NCI-H2081 treated with DMSO at 0.1 percent for 48 hours (cell line): ENCODE measurements at places on chromosomes 4 and X.
A peak's percentile ranks its signal among the peaks of the same experiment; 100 is the strongest.

DNA sequence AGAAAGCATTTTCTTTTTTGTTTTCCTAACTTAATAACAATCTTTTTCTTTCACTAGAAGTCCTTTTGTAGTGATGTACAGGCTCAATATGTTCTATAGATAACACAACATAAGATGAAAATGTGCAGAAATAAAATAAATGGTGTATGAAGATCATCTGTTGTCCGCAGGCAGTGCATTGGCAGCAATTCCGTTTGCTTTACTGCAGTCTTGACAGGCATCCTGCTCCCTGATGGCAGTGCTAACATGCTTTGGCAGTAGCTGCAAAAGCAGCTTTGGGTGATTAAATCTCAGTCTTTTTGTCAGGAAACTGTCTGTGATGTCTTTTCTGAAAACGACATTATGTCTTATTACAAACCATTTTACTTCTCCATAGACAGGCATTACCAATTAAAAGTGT lies 131.4 kb downstream of the TRAM1L1 start:
- peak; percentile 14 for DNase-seq

DNA sequence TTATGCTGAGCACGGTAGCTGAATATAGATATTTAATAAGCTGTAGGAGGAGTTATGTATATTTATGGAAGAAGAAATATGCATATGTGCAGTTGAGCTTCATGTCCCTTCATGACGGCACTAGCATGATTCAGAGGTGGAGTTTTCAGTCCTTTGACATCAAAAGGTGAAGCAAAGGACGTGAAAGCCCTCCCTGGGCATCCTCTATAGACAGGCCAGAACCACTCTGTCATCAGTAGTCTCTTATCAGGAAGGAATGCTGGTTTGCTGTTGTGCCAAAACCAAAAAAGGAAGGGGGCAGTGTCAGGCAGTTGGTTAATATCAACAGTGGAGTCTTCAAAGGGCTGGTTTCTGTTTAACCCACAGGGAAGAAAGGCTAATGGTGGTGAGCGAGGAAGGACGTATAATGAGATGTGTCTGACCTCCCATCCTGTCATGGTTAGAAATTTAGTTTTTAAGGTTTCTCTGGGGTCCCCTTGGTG lies 23.5 kb upstream of the IL2 start:
- DNase-seq, result no peak

GRCh38 chrX:130295519-130296296 lies 27.0 kb upstream of the ZNF280C start:
- DNase-seq, result no peak

DNA sequence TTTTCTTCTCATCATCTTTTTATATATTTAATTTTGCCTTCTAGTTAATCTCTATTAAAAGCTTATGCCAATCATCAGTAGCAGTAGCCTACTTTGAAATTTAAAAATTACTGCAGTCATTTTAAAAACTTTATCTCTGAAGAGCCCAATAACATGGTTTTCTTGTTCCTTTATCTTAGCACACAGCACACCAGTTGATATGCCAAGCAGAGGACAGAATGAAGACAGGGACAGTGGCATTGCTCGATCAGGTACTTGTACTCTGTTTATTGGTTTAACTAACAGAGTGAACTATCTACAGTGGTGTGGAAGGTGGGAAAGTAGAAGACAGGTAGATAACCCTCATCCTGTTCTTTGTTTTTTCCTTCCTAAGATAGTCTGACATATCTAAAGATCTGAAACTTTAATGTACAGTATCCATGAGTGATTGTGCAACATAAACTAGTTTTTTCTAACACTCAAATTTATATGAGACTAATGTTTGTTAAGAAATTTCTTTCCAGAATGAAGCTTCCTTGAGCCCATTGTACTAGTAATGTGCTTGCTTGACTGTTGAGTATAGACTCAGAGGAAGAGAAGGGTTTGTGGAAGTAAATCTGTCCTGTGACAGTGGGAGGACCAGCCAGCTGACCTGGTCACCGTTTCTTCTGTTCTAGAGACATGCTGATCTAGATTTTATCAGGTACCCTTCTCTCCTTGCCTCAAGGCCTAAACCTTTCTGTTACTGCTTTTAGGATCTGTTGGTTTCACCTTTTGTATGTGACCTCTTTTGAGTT lies 66.6 kb downstream of the FNIP2 start:
- no peak for DNase-seq

GRCh38 chrX:4932790-4933189 lies 1219.3 kb upstream of the PRKX start:
- no peak for DNase-seq

- no peak for DNase-seq
These were observed 62.2 kb downstream of the PRKX start for GRCh38 chrX:3651277-3651676.

- DNase-seq, result no peak
These were observed 676.9 kb downstream of the SMARCA1 start for GRCh38 chrX:128846385-128846784.

- peak; percentile 34 for DNase-seq
These were observed 14.4 kb upstream of the RAB40A start for GRCh38 chrX:103533511-103534216.

DNA sequence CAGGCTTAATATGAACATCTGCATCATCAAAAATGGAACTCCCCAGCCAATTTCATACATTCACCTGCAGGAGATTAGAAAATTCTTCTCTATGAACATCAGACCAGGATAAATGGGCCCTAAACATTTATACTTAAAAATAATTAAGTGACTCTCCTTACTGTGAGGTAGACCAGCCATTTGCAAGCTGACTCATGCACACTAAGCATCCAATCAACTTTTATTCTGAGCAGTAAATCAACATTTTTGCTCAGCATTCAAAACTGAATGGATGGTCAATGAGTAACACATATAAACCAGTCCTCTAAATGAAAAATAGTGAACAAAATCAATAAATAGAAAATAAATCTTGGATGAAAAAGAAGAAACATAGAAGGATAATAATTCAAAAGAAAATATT lies 19.9 kb upstream of the PCDH10 start:
- DNase-seq, result no peak

DNA sequence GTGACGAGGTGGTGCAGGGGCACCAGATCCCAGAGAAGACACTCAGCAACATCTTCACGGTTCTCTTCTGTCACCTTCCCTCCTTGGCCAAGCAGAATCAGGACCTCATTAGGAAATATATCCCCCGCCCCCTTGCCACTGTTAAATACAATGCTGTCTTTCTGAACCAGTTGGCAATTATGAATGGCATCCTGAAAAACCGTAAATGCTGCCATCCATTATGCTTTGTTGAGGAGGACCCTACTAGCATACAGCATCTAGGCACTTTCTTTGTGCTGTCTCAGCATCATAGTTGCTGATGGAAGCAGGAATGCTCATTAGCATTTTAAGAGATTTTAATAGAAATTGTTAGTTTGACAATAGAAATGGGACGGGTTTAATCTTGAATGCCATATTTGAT lies 138.5 kb downstream of the DCLK2 start:
- no peak for DNase-seq

DNA sequence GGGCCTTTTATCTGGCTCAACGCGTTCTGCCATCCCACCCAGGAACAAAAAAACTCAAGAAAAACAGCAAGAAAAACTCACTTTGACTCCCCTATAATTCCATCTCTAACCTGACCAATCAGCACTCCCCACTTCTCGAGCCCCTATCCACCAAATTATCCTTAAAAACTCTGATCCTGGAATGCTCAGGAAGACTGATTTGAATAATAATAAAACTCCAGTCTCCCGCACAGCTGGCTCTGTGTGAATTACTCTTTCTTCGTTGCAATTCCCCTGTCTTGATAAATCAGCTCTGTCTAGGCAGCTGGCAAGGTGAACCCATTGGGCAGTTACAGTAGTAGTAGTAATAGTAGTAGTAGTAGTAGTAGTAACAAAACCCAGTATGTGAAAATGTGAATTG lies 165.7 kb upstream of the CASK start:
- DNase-seq, result no peak

GRCh38 chrX:18676470-18676869 lies 4.6 kb upstream of the RS1 start:
- no peak for DNase-seq

GRCh38 chr4:128780688-128781087 lies 28.8 kb upstream of the JADE1 start:
- no peak for DNase-seq

- no peak for DNase-seq
These were observed 132.6 kb downstream of the PACRGL start for GRCh38 chr4:20832826-20833225.

DNA sequence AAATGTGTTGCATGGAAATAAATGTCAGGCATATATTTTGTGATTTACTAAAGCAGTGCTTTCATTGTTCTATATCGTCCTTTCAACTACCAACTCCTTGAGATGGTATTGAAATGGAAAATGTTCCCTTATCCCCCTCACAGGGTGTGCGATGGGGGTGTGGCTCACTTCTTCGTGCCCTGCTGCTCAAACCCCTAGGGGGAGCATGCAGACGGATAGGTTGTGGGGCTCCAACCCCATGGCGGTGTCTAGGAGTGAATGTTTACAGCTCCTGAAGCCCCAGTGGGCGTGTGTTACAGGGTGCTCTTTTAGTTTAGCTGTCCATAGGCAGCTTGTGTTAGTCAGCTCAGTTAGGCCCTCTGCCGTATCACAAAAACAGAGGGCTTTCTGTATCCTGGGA lies 287.7 kb upstream of the EMCN start:
- DNase-seq, result no peak

GRCh38 chr4:6858997-6859396 lies 50.6 kb upstream of the TBC1D14 start:
- DNase-seq, result no peak

DNA sequence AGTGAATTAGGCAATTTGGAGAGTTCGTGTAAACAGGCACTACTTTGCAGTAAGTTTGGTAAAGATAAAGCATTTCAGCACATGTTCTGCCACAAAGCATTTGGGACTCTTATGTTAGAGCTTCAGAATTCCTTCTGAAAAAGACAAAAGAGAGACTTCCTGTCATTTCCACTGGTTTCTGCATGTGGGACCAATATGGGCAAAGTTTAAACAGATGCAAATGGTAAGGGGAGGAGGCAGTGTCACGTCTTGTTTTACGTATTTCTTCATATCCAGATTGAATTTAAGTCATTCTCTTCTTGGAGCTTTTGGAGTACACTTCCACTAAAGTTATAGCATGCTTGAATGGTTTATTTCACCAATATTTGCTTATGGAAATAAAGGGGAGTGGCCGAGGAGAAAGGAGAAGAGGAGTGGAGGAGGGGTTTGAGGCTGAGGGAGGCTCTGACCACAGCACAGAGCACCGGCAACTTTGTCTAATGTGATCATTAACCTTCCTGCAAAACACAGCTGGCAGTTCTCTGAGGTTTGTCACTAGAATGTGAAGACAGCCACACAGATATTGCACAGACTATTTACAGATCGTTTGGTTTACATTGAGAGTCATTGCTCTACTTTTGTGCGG lies at the start of gene APELA:
Gene APELA (plus strand): TSS at position 479 of the 625 bp plus-strand sequence. CDS start 154 bp downstream, outside the sequence.
- DNase-seq, result no peak

GRCh38 chrX:69424161-69424560 lies 80.0 kb upstream of the NALF2 start:
- DNase-seq, result no peak

DNA sequence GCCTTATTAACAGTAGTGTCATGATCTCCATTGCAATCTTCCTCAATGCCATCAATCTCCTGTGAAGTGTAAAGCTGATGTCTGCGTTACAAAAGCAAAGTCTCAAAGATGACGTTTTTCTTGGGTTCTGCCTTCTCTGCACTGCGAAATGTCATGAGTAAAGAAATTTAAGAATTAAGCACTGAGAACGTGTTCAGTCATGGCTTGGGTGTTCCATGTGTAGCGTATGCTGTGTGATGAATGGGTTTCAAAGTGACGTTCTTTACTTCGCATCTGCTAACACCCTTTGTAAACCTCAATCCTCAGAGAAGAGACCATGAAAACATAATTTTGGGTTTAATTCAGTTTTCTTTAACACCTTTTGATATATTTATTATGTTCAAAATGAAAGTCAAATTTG lies 999 bp downstream of the NAP1L5 start:
- no peak for DNase-seq

DNA sequence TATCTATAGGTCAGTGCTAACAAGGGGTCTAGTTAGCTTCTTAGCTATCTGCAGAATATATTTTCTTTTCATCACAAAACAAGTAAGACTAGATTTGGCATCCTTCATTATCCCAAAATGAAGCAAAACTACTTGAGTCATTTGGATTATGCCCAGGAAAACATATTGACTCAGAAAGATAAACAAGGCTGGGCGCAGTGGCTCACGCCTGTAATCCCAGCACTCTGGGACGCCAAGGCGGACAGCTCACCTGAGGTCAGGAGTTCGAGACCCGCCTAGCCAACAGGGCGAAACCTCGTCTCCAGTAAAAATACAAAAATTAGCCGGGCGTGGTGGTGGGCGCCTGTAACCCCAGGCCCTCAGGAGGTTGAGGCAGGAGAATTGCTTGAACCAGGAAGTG lies 18.0 kb upstream of the MND1 start:
- no peak for DNase-seq

DNA sequence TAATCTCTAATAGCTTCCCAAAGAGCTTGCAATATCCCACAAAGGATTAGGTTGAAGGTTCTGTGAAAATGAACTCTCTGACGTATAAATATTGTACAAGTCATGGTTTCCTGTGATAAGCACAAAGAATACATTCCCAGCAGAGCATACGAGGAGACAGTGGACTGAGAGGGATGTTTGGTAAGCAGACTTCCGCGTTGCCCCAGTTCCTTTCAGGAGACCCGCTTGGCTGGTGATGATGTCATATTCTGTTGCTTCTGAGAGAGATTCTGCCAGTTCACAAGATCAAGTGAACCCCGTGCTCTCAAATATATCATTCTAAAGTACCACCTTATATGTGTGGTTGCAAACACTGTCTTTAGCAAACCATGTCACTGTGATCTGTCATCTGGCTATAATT lies 323.9 kb upstream of the CASK start:
- no peak for DNase-seq

DNA sequence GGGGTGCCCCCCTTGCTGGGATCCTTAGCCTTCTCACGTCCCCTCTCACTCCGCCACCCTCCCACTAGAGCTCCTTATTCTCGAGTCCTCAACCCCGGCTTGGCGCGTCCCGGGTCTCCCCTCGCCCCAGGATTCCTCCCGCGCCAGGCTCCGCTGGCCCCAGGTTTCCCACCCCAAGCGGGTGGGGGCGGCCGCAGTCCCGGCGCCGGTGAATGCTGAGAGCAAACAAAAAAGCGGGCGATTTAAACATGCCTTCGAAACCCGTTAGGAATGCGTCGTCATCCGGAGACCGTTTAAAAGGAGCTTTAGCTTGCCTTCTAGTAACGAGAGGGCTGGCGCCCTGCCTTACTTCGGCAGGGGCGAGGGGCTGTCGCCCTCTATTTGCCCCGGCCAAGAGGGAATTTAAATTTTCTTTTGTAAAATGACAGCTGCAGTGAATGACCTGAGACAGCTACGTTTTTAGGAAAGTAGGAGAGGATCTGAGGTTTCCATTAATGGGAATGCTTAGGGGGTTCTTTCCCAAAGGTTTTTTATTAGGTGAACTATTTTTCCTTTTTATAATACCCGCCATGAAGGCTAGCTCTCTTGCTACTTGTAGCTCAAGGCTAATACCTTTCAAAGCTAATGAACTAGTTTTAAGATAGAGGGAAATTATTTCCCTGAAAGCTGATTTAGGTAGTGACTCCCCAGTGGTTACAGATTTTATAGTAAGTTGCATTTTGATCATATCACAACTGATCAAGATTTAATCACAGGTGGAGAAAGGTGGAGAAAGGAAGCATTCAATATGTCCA lies 3.1 kb downstream of the JADE1 start:
- DNase-seq, result no peak
